ENCODE measurements at places on chromosomes 4 and X.

GRCh38 chr4:123821861-123822260, 425.3 kb downstream of the SPRY1 start:
- DNase-seq = peak; percentile 56

DNA sequence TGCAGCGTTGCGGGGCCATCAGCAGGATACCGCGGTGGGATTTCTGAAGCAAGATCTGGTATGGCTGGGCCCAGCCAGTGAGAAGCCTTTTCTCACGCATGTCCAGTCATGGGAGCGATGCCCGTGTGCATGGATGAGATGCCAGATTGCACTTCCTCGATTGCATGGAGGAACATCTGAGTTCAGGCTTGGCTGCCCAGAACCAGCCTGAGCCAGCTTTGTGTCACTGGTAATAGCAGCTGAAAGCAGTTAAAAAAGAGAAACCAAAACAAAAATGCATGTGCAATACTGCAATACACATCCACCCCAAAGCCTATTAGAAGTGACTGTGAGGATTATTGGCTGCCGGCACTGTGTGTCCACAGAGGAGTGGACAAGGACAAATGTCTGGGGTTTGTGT, 59.3 kb downstream of the PSAPL1 start:
- no peak for DNase-seq

- DNase-seq = no peak
These were observed 66.6 kb downstream of the INTS12 start for GRCh38 chr4:105641845-105642244.

- DNase-seq = no peak
These were observed 1368.6 kb downstream of the FSTL5 start for GRCh38 chr4:160795216-160795615.

DNA sequence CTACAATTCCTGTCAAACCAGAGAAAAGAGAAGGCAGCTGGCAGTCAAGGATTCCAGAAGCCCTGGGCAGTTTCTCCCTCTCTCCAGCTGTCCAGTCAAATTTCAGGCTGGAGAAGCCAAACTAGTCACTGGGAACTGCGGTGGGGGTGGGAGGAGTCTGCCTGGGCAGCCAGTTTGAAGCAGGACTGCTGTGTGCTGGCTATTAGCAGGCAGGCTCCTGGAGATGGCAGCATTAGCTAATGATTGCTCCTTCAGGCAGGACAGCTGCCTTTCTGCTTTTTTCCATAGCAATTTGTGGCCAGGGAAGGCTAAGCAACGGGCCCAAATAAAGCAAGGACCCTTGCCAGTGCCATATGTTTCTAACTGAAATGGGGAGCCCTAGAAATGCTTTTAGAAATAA, 44.7 kb upstream of the FGF13 start:
- peak; percentile 57 for DNase-seq

DNA sequence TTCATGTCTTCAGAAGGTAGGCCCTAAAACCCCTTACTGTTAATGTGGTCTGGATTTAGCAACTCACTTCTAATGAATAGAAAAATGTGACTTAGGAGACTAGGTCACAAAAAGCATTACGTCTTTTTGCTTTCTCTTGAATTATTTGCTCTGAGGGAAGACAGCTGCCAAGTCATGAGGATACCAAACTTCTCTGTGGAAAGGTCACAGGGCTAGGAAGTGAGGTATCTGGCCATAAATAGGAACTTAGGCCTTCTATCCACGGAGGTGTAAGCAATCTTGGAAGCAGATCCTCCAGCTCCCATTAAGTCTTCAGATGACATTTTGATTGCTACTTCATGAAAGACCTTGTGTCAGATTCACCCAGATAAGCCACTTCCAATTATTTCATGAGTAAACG, 120.6 kb downstream of the JADE1 start:
- DNase-seq = no peak

DNA sequence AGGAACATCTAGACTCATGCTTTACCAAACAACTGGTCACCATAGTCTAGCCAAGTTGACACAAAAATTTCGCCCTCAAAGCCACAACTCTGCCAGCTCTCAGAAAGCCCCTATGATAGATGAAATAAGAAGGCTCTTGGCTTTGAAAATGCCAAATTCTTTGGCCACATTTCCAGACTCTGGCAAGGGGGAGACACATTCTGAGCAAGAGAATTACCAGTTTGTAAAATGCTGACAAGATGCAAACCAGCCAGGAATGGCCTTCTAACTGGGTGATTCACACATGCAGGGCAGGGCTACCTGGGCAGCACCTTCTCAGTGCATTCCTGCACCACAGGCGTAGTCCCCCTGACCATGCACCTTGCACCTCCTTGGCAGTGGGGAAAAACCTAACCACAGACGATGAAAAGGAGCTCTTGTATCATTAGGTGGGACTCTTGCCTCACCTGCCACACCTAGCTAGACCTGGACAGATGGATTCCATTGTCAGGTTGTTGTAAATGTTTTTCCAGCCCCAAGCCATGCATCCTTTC, 77.4 kb upstream of the CPEB2 start:
- no peak for DNase-seq

GRCh38 chr4:162700358-162700757, 466.3 kb downstream of the NAF1 start:
- no peak for DNase-seq

DNA sequence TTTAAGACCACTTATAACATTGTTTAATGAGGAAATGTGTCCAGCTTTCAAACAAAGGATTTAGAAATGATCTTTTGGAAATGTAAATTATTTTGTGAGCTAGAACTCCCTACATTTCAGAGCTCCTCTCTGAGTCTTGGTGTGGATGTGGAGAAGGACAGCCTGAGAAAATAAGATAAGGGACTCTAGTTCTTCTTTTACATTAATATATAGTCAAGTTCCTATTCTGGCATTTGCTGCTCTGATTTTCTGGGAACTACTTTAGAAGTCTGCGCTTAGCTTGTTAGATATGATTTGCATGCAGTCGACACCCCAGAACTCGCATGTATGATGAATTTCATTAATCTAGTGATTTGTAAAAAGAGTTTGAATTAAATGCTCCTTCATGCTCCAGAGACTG, 45.5 kb downstream of the TSPAN7 start:
- DNase-seq = no peak

- no peak for DNase-seq
These were observed 473.7 kb upstream of the RPS6KA3 start for GRCh38 chrX:20740443-20740842.

GRCh38 chrX:3518870-3519269, 172.4 kb upstream of the MXRA5 start:
- DNase-seq = peak; percentile 89

DNA sequence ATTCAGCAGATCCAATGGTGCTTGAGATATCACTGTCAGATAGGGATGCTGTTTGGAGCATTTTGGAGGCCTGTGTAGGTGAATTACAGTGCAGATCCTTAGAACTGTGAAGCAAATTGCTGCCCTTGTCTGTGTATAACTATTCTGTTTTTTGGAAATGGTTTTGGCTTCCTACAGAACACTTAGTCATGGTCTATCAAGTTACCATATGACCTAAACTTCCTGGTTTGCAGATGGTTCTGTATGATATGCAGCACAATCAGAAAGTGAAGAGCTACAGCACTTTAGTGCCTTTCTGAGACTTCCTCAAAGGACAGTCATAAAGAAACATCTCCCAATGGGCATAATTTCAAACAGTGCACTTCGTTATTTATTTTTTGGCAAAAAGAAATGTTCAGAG, 688.6 kb downstream of the SH3BGRL start:
- DNase-seq = no peak

- DNase-seq = no peak
These were observed 36.4 kb upstream of the FREM3 start for GRCh38 chr4:143736861-143737260.

DNA sequence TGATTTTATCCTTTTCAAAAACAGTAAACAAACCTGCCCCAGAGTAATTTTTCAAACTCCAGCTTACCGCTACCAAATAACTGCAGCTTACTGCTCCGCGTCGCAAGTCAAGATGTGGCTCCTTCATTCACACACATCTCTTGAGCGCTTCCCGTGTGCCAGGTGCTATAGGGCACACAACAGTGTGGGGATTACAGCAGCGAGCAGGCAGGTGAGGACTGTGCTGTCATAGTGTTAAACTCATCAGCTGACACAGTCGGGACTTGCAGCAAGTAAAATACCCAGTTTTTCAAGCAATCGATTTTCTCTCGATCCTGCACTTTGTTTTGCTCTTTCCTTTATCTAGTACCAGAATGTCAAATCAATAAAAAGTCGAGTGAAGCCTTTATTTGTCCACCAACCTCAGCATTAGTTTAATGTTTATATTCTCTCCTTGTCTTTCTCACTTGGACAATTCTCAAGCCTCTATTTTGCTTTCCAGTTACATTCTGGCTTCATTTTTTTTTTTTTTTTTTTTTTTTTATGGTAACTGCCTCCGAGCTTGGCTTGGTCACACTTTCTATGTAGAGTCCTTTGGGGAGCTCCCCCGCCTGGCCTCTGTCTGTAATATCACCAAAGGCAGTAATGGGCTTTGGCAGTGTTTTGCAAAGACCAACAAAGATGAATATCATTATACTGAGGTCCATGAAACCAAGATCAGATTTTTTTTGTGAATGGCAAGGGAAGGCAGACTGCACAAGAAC, 8.3 kb upstream of the ASB5 start:
- peak; percentile 75 for DNase-seq

DNA sequence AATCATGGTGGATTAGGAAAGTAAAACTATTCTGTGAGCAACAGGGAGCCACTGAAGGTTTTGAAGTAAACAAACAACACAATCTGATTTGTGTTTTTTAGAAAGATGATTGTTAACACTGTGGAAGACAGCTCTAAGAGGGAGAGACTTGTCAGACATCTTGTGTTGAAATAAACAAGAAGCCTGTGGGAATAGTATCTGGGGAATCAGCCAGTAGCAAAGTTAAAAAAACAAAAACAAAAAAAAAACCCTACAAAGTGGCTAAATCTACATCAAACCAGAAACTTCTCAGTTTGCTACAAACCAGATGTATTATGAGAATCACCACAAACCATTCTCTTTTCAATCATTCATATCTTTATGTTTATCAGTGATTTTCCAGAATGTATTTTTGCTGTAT, 125.7 kb upstream of the GPC4 start:
- no peak for DNase-seq

DNA sequence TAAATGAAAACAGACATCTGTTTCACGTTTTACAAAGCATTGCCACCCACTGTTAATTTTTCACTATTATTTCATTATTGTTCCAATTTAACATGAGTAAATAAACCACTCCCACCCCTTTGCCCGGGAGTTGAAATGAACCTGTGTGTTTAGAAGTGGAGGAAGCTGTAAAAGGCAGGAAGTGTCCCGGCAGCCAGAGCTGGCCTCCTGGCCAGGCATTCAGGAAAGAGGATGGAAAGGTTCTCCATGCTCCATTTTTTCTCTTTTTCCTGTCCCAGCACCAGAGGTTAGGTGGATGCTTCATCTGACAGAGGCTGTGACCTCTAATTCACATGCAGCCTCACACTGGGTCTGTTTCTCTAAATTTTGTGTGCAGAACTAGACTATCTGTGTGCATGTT, 55.5 kb upstream of the LNX1 start:
- no peak for DNase-seq

DNA sequence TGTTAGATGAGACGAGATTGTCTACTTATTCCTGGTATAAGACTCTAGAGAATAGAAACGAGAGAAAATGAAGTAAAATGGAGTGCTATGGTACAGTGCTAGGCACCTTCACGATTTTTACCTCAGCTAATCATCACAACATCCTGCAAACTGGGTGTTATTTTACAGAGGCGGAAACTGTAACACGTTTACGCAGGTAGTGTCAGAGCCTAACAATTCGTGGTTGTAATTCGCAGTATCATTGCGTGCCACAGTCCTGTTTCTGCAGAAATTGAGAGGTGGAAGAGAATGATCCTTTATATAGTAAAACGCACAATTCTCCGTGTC, 383 bp upstream of the TBC1D19 start:
- DNase-seq = no peak

- DNase-seq = no peak
These were observed 172.0 kb downstream of the ADAM29 start for GRCh38 chr4:175090116-175090515.

DNA sequence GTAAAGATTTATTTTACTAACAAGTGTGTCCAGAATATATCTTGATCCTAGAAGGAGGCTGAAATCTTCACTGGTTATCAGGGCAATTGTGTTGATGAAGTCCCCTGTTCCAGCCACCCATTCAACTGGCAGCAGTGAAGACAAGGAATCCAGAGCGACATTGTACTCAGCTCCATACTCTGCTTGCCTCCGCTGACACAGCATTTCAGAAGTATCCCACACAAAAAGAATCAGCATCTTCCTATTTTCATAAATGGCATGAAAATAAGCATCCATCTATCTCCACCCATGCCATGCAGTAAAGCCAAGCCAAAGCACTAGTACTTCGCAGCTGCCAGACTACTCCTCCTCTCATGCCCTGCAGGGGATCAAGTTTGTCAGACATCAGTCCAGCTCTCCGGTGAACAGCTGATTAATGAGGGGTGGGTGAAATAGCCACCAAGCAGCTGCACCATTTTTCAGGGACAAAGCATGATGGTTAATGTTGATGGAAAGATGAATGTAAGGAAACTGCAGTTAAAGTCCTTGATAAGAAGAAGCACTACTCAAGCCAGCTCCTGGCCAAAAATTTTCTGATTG, 54.0 kb downstream of the COL25A1 start:
- no peak for DNase-seq

Data from astrocyte of the spinal cord (primary cell).